ENCODE measurements at places on chromosomes 6 and 20.

- DNase-seq = no peak
These were observed 75.0 kb downstream of the NOL4L start for GRCh38 chr20:32510120-32510600.

DNA sequence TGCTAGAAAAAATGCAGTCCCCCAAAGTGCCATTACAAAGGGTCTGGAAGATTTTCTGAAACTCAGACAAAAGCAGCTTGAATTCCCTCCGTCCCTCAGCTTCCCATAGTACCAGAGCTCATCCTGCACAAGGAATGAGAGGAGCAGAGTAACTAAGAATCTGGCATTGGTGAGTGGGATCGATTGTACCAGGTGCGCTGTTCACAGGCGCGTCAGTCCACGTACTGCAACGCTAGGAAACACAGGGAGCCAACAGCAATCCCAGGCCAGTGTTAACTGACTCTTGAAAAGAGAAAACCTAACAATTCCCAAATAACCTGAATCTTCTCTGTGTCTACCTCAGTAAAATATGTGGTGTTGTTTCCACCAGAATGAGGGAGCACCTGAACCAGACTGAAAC is 77.9 kb downstream of the GCNT2 start:
- DNase-seq = no peak

GRCh38 chr6:45586216-45587171 is 208.8 kb upstream of the SUPT3H start:
- peak; percentile 48 for DNase-seq

DNA sequence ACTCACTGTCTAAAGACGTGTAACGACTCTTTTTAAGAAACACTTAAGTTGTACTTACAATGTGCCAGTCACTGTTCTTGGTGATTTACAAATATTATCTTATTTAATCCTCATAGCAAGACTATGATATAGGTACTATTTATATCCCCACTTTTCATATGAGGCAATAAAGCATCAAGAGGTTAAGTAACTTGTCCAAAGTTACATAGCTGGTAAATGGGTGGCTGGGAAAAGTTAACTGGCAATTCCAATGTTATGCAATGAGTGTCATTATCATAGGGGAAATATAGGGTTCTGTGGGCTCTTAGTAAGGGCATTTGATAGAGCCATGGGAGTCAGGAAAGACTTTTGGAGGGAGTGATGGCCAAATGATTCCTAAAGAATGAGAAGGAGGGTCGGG is 21.4 kb upstream of the RIPOR2 start:
- no peak for DNase-seq

GRCh38 chr6:141313986-141314385 is 818.7 kb upstream of the GJE1 start:
- no peak for DNase-seq

- DNase-seq = no peak
These were observed 643 bp downstream of the SLA2 start for GRCh38 chr20:36645353-36645752.

- DNase-seq = no peak
These were observed 5.8 kb upstream of the SIM1 start for GRCh38 chr6:100470422-100471120.

DNA sequence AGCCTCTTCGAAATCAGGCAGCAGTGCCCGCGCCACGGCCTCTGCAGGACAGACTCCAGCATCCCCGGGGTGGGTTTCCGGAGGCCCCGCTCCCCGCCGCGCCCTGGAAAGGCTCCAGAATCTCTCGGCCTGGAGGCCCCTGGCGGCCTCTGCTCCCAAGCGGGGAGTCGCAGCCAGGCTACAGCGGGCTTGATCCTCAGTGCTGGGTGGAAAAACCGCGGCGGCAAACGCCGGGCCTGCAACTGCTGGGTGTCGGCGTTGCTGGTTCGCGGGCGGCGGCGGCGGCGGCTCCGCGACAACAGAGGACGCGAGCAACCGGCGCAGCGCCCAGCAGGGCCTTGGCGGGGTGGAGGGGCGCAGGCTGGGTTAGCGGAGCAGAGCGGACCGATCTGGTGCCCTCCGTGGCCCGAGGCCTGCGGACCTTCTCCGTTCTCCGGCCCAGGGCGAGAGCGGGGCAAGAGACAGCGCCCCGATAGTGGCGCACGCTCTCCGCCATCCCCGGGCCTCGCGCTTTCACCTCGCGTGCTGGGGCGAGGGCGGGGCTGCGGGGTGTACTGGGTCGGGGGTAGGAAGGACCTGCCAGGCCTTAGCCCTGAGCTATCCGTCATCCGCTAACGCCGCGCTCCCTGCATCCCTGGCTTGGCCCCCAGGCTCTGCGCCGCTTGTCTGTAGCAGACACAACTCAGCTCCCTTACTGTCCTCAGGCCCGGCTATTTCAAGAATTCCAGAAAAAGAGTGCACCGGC is 3.4 kb upstream of the ZNF292 start:
- DNase-seq = peak; percentile 71

GRCh38 chr20:51432251-51432784 is 110.2 kb downstream of the NFATC2 start:
- no peak for DNase-seq

DNA sequence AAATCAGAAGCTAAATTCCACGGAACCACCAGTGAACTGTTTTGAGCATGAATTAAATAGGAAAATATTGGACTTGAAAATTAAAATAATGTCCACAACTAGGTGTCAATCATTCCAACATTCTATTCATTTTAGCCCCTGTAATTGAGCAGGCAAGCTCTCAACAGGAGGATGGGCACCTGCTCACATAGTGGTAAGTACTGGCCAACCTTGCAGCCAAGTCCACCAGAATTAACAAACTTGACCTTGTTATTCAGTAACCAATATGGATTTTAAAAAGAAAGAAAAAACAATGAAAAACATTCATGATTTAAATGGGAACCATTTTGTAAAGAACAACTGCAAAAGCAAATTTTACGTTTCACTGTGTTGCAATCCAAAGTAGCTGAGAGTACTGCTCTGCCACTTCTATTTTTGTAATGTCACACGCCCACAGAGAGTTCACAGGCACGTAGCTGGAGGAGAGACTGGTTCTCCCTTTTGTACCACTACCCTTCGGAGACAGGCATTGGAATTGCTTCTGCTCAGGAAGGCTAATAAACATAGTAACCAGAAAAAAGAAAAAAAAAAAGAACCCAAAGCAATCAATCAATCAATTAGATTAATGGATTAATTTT is 75.2 kb upstream of the F13A1 start:
- DNase-seq = no peak

GRCh38 chr6:122817766-122818165 is 28.7 kb downstream of the SMPDL3A start:
- no peak for DNase-seq

- DNase-seq = no peak
These were observed 42.9 kb upstream of the SPACA1 start for GRCh38 chr6:88004707-88005106.

- no peak for DNase-seq
These were observed 139.9 kb upstream of the PRND start for GRCh38 chr20:4581838-4582237.

DNA sequence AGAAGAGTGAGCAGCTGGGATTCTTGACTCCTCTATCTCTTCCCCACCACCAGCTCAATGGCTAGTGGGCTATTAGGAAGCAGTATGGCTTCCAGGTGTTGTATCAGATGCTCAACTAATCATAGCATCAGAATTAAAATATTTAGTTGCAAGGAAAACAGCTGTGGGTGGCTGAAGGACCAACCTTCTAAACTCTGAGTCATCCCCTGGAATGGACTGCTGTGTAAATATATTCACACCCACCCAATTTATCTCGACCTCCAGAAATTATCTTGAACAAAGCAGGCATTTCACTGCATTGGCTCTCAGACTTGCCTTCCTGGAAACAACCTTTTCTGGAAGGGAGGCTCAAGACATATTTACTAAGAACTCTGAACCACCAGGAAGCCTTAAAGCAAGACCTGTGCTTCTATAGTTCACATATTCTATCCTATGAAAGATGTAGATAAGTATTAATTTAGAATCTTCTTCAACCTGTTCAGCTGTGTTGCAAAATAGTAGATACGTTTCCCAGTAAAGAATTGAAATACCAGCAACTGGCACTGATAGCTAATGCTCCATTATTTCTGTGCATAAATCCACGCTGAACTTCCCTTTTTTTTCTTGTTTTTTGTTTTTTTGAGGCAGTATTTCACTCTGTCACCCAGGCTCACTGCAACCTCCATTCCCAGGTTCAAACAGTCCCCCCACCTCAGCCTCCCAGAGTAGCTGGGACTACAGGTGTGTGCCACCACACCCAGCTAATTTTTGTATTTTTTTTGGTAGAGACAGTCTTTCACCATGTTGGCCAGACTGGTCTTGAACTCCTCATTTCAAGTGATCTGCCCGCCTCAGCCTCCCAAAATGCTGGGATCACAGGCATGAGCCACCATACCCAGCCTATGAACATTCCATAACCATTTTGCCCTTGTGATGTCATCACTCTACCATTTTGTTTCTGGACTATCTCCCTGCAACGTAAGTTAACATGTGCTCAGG is 56.9 kb upstream of the CD2AP start:
- DNase-seq = no peak

GRCh38 chr20:43863821-43864544 is 50.7 kb upstream of the TOX2 start:
- no peak for DNase-seq

GRCh38 chr20:59153355-59153681 is 10.3 kb upstream of the ZNF831 start:
- no peak for DNase-seq

- DNase-seq = no peak
These were observed 90.2 kb upstream of the RIPOR2 start for GRCh38 chr6:25025919-25026301.

- peak; percentile 70 for DNase-seq
These were observed 118.4 kb upstream of the SGK1 start for GRCh38 chr6:134436281-134436815.

DNA sequence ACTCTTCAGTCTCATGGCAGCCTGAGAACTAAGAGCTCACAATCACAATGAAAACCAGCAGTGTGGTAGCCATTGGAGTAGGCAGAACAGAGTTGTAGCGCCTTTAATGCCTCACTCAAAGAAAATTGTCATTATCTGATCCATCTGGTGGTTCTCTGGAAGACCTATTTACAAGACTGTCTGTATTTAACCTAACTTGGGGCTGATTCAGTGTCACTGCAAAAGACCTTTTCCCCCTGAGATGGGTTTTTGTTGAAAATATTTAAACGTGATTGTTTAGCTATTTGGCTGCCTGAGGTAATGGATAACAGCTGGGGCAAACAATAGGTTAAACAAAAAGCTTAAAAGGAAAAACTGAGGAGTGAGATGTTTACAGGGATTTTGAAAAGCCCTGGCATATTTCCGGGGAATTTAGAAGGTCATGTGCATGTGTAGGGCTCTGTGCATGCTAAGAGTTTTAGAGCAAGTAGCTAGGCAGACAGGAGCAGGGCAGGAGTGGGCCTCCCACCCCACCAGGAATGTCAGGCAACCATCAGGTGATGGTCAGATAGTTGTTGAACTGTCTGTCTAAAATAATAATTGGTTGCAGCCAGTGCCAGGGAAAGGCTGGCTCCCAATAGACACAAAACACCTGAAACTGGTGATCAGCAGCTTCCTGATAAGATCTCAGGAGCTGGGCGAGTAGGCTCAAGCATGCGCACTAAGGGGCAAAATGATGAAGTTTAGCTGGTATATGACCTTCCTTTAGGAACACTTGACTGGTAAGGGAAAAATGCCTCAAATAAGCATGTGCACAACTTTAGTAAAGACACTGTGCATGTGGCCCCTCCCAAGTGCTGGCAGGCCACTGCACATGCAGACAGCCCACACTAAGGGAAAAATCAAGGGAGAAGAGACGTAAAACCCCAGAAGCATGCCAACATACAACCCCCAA is 70.8 kb upstream of the AKIRIN2 start:
- DNase-seq = no peak

GRCh38 chr6:143546599-143546998 is 35.1 kb upstream of the FUCA2 start:
- DNase-seq = no peak

- no peak for DNase-seq
These were observed 54.6 kb downstream of the BPIFB1 start for GRCh38 chr20:33337531-33338165.

GRCh38 chr6:147873816-147874215 is 365.3 kb downstream of the SAMD5 start:
- no peak for DNase-seq

GRCh38 chr20:21437816-21438215 is 40.5 kb upstream of the NKX2-4 start:
- no peak for DNase-seq

DNA sequence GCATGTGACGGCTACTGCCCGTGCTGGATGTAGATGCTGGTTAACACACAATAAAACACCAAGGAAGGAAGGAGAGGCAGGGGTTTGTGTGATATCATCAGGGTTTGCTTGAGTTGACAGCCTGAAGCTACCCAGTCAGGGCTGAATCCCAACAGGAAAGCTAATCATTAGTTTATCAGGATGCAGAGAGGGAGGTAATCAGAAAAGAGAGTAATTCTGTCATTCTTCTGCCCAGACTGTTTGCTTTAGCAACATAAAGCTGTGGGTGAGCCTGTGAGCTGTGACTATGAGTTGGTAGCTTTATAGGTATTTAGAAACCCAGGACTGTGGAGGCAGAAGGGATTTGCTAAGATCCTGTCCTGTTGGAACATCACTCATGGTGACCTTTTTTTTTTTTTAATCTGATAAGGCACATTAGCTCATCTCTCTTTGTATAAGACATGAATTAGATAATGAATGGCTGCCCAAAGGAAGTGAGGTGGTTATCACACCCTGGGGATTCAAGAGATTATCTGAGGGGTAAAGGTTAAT is 79.3 kb downstream of the CAP2 start:
- DNase-seq = no peak

DNA sequence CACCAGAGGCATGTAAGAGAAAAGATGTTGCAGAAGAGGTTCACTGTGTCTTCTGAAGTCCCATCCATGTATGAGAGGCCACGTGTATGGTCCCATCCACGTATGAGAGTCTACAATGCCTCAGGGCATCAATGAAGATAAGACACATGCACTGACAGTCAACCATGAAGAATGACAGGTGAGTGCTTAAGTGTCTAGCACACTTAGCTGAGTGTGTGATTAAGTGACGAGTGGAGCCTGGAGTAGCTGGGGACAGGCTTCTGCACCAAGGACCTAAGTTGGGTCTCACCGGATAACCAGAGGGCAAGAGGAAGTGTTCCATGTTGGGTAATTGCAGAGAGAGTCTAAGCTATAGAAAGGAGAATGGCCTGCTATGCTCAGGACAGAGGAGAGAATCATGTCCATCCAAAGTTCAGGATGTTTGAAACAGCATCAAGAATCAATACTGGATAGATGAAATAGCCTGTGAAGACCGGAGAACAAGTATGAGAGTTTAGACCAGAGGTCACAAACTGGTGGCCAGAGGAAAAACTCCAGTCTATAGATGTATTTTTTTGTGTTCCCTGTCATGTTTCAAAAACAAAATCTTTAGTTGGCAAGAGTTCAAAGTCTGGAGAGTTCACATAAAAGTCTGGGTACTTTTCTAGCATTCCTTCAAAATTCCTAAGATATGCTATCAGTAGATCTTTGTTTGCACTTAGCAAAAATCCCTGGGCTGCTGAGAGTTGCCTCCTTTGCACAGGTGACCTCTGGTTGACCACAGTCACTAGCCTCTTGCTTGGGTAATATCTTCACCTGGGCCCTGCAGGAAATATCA is 165.8 kb downstream of the KIF16B start:
- DNase-seq = no peak
